ENCODE measurements at places on chromosomes 16 and 17. TPM values are rescaled to one million over a fixed set of nuclear protein-coding genes. Genes with fewer than 3 reads are reported as not detected.
A peak's percentile ranks its signal among the peaks of the same experiment; 100 is the strongest.

DNA sequence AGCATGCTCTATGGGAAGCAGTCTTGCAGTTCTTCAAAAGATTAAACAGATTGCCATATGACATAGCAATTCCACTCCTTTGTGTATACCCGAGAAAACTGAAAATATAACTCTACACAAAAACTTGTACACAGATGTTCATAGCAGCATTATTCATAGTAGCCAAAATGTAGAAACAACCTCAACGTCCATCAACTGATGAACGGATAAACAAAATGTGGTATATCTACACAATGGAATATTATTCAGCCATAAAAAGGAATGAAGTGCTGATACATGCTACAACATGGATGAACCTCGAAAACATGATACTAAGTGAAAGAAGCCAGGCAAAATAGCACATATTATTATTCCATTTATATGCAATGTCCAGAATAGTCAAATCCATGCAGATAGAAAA, 221.2 kb upstream of the PSMD7 start:
- H3K27me3 ChIP-seq = peaks cover 57% of the 10 kb centered on the region
- DNase-seq = no peak
- H3K36me3 ChIP-seq = no peaks in the 10 kb centered on the region

DNA sequence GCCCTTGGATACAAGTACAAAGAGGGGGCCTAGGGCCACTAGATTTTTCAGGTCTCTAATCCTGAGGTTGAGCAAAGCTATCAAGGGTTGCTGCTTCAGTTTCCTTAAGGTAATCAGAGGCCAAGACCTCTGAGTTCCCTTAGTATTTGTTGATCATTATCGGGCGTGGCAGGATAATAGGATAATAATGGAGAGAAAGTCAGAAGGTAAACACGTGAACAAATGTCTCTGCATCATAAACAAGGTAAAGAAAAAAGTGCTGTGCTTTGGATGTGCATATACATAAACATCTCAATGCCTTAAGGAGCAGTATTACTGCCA, 41.5 kb upstream of the YPEL2 start:
- peaks cover 10% of the 10 kb centered on the region for H3K4me1 ChIP-seq
- no peak overlapping the region for H3K4me3 ChIP-seq
- peak overlapping the region; percentile 52 for H3K27ac ChIP-seq
- H3K36me3 ChIP-seq = no peaks in the 10 kb centered on the region

The CDH13 gene
- total RNA-seq = not detected

The KRT9 gene
- not detected for total RNA-seq

The HASPIN gene
- 11.8 TPM for total RNA-seq

The PLCG2 gene
- total RNA-seq = 3.4 TPM

Measured in Calu3 (cell line).